Large intestine (tissue), 12 donors: ENCODE measurements at places on chromosomes 4 and X.

GRCh38 chr4:150746156-150746555 is 164.2 kb downstream of the MAB21L2 start:
- DNase-seq, result no peak

GRCh38 chr4:54318904-54319303 is 89.8 kb downstream of the PDGFRA start:
- no peak for DNase-seq

DNA sequence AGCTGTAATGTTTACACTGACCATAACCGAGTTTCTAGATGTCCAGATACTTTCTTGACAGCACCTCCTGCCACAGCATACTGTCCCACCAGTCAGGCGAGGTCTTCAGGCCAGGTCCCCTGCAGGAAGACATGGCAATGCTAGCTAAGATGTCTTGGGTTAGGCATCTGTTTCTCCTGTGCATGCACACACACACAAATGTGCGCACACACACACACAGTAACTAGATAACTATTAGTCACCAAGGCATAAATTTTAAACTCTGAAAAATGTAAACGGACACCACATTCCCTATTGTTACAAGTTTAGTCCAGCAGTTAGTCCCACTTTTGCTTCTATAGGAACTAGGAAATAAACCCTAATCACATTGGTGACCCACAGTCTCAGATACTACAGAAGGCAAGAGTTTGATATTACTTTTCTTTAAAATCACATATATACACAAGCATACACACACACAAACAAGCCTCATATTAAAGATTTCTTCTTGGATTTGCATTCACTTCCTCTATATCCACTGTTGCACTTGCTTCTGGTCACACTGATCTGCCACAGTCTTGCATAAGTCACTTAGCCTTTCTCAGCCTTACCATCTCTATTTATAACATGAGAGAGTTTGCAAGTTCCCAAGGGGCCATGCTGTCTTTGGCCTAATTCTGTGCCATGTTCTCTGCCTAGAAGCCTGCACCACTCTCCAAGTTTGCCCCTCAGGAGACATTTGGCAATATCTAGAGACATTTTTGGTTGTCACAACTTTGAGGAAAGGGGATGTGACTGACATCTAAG is 32.2 kb downstream of the IL21 start:
- no peak for DNase-seq

DNA sequence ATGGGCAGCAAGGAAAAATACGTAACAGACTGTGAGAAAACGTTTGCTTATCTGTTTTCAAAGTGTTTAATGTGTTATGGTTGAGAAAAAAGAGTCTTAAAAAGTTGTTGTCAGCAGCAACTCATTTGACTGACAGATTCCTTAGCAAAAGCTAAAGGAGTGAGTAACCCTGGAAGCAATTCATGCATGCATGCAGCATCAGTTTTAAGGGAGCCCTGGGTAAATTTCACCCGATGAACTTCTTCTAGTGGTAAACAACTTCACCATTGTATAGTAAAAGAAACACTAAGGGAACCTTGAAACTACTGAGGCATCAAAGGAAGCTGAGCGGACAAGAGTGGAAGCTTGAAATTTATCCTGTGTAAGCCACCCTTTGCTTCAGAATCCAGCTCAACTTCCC is 583.2 kb upstream of the INTU start:
- no peak for DNase-seq

- DNase-seq, result no peak
Observed at GRCh38 chr4:139736274-139736660, 70.6 kb downstream of the MGST2 start.

- no peak for DNase-seq
Observed at GRCh38 chr4:159144112-159144694, 41.3 kb downstream of the RAPGEF2 start.

DNA sequence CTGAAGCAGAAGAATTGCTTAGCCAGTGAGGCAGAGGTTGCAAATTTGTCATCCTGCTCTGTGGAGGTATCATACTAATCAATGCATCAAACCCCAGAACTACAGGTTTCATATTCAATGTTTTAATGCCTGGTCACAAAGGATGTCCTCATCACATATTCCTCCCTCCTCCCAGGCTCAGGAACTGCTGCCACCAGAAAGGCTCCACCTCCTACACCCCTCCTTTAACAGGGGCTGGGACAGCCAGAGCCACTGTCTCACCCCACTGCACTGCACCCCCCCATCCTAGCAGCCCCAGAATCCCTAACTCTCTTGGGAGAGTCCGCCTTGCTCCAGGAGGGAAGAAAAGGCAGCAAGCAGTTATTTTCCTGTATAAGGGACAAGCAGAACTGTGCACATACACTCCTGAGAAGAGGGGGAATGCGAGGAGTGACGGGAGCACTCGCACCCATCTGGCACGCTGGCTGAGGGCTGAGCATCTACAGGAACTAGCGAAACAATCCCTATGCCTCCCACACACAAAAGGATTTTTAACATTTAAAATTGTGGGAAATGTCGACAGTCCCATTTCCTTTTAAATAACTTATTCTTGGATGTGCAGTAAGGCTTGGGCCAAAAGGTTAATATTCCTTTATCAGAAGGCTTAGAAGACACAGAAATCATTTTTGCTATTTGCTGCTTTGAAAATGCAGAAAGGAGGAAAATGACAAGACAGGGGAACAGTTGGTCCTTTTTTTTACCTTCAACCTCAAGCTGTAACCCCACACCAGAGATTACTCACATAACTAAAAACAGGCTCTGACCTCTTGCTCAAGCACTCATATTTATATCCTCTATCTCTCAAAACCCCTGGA is 27.8 kb downstream of the CD99L2 start:
- DNase-seq, result no peak
